ENCODE measurements at places on chromosomes 11 and 22. TPM values are rescaled to one million over a fixed set of nuclear protein-coding genes. Genes with fewer than 3 reads are reported as not detected.

- DNase-seq = no peak
- no peak overlapping the region for H3K27ac ChIP-seq
- no peaks in the 10 kb centered on the region for H3K4me1 ChIP-seq
These were observed 97.3 kb downstream of the GALNT18 start for GRCh38 chr11:11524436-11525061.

GRCh38 chr11:134079317-134079716 lies 10.4 kb downstream of the JAM3 start:
- no peaks in the 10 kb centered on the region for H3K36me3 ChIP-seq
- no peak overlapping the region for H3K4me3 ChIP-seq
- no peaks in the 10 kb centered on the region for H3K27me3 ChIP-seq
- no peaks in the 10 kb centered on the region for H3K4me1 ChIP-seq

The MPPED1 gene
- total RNA-seq = not detected

The RIC3 gene
- total RNA-seq = not detected

GRCh38 chr11:45270946-45271716 lies 15.0 kb downstream of the SYT13 start:
- H3K36me3 ChIP-seq = no peaks in the 10 kb centered on the region
- peaks cover 12% of the 10 kb centered on the region for H3K4me1 ChIP-seq
- H3K4me3 ChIP-seq = no peak overlapping the region
- H3K27ac ChIP-seq = no peak overlapping the region

The ELP4 gene
- 23.1 TPM for total RNA-seq

DNA sequence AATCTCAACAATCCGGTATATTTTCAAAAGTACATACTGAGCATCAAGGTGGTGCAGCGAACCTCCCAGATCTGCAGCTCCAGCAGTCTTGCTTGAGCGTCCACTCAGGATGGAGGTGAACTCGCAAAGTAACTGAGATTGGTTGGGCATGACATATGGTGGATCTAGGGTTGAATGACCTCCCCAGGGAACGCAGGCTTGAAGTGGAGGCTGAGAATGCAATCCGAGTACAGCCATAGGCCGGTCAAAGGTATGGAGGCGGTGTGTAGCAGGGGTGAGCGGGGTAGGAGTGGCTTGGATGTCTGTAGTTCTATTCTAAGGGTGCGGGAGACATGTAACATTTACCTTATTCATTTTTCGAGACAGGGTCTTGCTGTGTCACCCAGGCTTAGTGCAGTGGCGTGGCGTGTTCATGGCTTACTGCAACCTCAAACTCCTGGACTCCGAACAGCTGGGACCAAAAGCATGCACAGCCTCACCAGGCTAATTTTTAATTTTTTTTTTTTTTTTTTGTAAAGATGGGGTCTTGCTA lies 631 bp upstream of the C22orf39 start:
- peaks cover 8% of the 10 kb centered on the region for H3K36me3 ChIP-seq
- H3K4me3 ChIP-seq = peak overlapping the region; percentile 81
- H3K27me3 ChIP-seq = no peaks in the 10 kb centered on the region
- peak; percentile 55 for DNase-seq

DNA sequence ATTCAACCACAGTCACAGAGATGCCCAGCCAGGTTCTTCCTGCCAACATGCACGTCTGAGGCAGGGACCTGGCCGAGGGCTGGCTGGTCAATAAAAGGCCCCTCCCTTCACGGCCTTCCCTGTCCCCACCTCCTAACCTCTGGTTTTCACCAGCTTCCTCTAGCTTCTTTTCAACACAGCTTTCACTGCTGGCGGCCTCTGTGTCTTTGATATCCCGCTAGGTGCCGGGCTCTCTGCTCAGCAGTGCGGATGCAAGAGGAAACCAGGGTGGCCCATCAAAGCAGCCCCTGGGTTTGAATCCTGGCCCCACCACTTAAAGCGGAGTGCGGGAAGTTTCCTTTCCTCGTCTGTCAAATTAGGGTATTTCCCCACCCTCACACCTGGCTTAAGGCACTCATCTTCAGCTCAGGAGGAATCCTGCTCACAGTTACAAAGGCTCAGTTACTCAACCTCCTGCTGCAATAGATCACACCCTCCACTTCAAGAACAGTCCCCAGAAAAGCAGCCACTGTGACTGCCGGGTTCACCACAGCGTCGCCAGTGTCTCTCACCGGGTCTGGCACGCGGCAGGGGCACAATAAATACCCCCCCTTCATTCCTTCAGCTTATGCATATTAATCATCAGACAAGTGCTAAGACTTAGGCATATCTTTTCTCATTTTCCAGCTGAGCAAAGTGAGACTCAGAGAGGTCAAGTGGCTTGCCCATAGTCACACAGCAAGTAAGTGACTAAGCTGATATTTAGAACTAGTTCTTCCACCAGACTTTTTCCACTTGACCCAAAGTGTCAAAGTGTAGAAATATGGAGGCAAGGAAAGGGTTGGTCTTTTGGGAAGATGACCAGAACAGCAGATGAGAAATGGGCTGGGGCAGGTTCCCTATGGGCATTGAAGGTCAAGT lies 45.7 kb downstream of the TXN2 start:
- peak overlapping the region; percentile 89 for H3K27ac ChIP-seq
- H3K4me3 ChIP-seq = peak overlapping the region; percentile 2
- no peaks in the 10 kb centered on the region for H3K27me3 ChIP-seq
- no peaks in the 10 kb centered on the region for H3K36me3 ChIP-seq
- peaks cover 93% of the 10 kb centered on the region for H3K4me1 ChIP-seq
- peak; percentile 92 for DNase-seq

DNA sequence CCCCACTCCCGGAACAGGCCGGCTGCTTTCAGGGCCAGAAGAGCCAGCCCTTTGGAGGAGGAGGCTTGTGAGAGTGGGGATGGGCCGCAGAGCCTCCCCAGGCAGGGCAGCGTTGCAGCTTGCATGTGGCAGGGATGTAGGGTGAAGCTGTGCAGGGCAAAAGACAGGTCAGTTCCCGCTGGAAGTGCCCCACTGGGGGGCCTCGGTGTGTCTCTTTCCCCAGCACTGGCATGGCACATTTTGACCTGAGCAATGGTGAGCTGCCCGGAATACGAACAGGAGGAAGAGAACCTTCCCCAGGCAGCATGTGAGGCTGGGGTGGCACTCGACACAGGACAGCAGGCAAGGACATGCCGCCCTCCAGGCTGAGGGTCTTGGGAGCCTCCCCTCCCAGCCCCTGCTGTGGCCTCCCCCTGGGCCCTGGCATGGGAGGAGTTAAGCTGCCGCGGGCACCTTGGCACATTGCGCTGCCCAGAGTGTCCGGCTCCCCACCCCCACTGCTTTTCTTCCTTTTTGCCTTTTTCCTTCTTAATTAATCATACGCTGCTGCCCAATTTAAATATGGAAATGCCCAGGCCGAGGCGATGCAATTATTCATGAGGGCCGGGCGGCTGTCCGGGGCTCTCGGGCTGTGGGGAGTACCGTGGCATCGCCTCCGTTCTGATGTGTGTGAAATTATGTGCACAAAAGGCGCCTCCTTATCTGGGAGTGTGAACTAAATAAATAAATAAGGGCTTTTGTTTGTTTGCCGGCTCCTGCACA lies 76.0 kb upstream of the WNT7B start:
- H3K27ac ChIP-seq = no peak overlapping the region
- H3K27me3 ChIP-seq = peaks cover 86% of the 10 kb centered on the region
- H3K4me1 ChIP-seq = no peaks in the 10 kb centered on the region
- DNase-seq = no peak
- no peaks in the 10 kb centered on the region for H3K36me3 ChIP-seq

DNA sequence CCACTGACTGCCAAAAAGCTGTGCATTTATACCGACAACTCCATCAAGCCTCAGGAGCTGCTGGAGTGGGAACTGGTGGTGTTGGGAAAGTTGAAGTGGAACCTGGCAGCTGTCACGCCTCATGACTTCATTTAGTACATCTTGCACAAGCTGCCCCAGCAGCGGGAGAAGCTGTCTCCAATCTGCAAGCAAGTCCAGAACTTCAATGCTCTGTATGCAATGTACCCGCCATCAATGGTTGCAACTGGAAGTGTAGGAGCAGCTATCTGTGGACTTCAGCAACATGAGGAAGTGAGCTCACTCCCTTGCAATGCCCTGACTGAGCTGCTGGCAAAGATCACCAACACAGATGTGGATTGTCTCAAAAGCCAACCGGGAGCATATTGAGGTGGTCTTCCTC lies at the start of gene SLC22A25:
SLC22A25 (minus strand) TSS at position 67 of the 400 bp plus-strand sequence. CDS start 13,947 bp downstream, outside the sequence.
- H3K27me3 ChIP-seq = no peaks in the 10 kb centered on the region
- H3K27ac ChIP-seq = peak within 1 kb of the TSS; percentile 66
- H3K4me1 ChIP-seq = peaks cover 99% of the 10 kb centered on the region
- no peaks in the 10 kb centered on the region for H3K36me3 ChIP-seq
- H3K4me3 ChIP-seq = no peak within 1 kb of the TSS

The OR52A1 gene
- not detected for total RNA-seq

The TBX10 gene
- total RNA-seq = 0.27 TPM

The CALCB gene
- total RNA-seq = not detected

DNA sequence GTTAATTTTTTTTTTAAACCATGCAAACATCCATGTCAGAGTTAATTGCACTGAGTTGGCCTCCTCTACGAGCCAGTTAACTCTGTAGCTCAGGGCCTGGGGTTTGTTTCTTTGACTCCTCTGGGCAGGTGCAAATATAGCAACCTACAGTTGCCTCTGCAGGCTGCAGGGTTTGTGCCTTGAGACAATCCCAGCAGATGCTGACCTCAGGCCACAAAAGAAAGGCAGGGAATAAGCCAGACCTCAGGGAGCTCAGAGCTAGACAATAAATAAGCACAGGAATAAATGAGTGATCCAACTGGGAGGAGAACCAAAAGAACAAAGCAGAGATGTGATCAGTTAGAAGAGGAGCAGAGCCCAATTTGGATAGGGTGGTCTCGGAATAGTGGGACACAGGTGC lies 390.8 kb downstream of the SHANK2 start:
- no peak overlapping the region for H3K27ac ChIP-seq
- no peaks in the 10 kb centered on the region for H3K27me3 ChIP-seq
- H3K36me3 ChIP-seq = peaks cover 4% of the 10 kb centered on the region

- no peak within 1 kb of the TSS for H3K4me3 ChIP-seq
- no peak within 1 kb of the TSS for H3K27ac ChIP-seq
- DNase-seq = no peak
- H3K4me1 ChIP-seq = peaks cover 23% of the 10 kb centered on the region
- H3K36me3 ChIP-seq = no peaks in the 10 kb centered on the region
- H3K27me3 ChIP-seq = no peaks in the 10 kb centered on the region
These were observed at the start of gene HTATIP2 for GRCh38 chr11:20363500-20364340. Gene HTATIP2 (plus strand): TSS chr11:20363714. CDS start chr11:20364238, 524 bp downstream.

The MYBPC3 gene
- not detected for total RNA-seq

DNA sequence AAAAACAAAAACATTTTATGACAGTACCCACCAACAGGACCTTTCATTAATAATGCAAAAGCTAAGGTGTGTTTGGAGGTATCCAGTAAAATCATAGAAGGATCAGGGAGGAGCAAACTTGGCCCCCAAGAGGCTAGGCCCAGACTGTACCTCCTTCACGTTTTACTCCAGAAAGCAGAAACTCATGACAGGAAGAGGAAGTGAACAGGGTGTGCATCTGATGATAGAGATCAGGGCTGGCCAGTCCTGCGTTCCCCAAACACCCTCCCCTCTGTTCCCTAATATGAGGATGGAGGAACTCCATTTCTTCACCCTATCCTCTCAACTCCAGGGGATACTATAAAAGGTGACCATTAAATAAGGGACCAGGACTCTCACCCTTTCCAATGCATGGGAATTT lies 10.2 kb upstream of the MS4A12 start:
- no peak overlapping the region for H3K4me3 ChIP-seq
- H3K27ac ChIP-seq = no peak overlapping the region
- no peaks in the 10 kb centered on the region for H3K4me1 ChIP-seq
- H3K27me3 ChIP-seq = no peaks in the 10 kb centered on the region
- DNase-seq = no peak

The YPEL4 gene
- total RNA-seq = not detected

DNA sequence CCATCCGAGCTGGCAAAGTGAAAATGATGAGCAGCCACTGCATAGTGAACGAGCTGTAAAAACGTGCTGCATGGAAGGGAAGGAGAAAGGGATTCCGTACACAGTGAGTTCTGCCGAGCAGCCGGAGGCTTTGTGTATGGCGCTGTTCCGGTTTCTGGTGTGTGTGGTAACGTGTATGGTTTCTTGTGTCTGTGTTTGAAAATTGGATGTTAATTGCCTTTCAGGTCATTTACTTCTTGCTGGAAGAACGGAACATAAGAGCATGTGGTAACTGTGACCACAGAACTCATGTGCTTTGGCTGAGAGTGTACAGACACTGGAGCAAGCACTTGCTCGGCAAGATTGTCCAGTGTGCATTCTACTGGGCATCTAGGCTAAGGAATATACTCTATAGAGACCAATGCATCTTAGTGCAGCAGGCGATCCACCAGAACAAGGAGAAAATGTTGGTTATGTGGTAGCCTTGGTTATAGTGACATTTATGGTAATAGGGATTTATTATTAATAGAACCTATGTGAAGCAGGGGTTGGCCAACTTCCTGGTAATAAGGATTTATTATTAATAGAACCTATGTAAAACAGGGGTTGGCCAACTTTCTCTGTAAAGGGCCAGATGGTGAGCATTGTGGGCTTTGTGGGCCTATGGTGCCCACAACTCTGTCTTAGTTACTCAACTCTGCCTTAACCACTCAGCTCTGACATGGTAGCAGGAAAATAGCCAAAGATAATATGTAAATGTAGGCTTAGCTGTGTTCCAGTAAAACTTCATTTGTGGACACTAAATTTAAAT lies 49.2 kb downstream of the GRAMD1B start:
- H3K36me3 ChIP-seq = no peaks in the 10 kb centered on the region
- no peaks in the 10 kb centered on the region for H3K27me3 ChIP-seq
- no peak overlapping the region for H3K4me3 ChIP-seq
- H3K4me1 ChIP-seq = no peaks in the 10 kb centered on the region
- H3K27ac ChIP-seq = no peak overlapping the region
- no peak for DNase-seq

DNA sequence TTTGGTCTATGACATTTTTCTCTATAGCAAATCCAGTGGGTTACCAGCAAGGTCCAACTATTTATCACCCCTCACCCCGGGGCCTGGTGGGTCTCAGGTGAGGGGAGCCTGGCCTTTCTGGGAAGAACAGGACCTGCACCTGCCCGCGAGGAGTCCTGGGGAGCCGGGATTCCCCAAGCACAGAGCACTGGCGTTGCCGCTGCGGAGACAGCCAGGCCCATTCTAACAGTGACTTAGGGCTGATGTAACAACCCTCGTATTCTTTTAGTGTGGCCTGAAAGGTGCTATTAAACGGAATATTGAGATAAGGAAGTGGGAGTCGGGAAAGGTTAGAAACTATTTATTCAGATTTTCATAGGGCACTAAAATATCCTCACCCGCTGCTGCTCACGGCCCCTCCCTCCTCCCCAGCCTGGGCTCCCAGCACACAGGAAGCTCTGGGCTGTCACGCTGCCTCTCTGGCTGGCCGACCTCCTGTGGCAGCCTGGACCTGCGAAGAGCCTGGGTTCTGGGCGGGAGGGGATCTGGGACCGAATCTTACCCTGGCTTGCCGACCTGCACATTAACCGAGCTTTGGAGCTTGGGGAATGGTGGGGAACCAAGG lies 141.2 kb downstream of the MIAT start:
- H3K4me1 ChIP-seq = no peaks in the 10 kb centered on the region
- H3K36me3 ChIP-seq = no peaks in the 10 kb centered on the region
- no peak overlapping the region for H3K4me3 ChIP-seq

DNA sequence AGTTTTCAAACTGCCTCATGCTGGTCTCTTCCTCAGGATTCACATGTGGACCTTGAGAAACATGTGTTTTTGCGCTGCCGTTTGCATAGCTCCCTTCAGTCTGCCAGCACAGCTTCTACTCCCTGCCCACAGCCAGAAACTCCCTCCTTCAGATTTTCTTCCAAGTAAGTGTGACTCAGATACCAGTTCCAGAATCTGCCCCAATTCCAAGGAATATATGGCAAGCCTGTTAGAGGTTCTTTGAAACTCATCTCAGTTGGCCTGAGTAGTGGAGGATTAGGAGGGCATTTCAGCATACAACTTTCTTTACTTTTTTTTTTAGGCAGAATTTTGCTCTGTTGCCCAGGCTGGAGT lies 67.1 kb downstream of the SNX19 start:
- H3K36me3 ChIP-seq = no peaks in the 10 kb centered on the region
- 0 out of 2 replicates have a peak, but pooled peaks cover 7% of the 10 kb centered on the region for H3K4me1 ChIP-seq
- H3K27ac ChIP-seq = no peak overlapping the region
- DNase-seq = no peak
- no peak overlapping the region for H3K4me3 ChIP-seq

The PEX26 gene
- total RNA-seq = 30.6 TPM
